ENCODE measurements at places on chromosomes 3 and 15.

- no peak for DNase-seq
Measured at GRCh38 chr15:98599909-98600691, 48.2 kb upstream of the IGF1R start.

DNA sequence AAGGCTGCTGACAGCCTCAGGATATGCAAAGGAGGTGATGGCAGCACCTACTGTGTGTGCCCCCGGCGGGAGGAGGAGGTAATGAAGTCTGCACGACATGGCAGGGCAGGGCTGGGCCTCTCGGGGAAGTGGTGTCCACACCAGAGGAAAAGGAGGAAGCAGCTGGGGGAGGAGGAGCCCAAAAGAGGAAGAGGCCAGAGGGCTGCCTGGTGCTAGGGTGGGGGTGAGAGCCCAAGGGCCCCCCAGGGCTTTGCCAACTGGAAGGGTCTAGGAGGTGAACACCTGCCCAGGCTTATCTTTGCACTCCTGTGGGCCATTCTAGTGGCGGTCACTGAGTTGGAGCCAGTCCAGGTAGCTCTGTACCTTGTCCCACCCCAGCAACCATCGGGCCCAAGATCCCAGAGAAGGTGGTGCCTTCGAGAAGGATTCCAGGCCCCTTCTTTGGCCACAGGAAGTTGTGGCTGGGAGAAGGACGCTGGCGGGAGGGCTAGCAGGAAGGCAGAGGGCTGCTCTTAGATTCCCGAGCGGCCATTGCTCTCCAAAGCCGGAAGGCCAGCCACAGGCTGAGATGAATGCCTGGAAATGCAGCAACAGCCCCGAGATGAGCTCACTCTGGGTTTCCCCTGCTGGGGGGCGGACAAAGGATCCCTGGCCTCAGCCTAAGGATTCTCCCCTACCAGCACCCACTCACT is 7.0 kb downstream of the GNAI2 start:
- DNase-seq, result no peak

GRCh38 chr3:190989218-190989617 is 126.7 kb upstream of the GMNC start:
- no peak for DNase-seq

DNA sequence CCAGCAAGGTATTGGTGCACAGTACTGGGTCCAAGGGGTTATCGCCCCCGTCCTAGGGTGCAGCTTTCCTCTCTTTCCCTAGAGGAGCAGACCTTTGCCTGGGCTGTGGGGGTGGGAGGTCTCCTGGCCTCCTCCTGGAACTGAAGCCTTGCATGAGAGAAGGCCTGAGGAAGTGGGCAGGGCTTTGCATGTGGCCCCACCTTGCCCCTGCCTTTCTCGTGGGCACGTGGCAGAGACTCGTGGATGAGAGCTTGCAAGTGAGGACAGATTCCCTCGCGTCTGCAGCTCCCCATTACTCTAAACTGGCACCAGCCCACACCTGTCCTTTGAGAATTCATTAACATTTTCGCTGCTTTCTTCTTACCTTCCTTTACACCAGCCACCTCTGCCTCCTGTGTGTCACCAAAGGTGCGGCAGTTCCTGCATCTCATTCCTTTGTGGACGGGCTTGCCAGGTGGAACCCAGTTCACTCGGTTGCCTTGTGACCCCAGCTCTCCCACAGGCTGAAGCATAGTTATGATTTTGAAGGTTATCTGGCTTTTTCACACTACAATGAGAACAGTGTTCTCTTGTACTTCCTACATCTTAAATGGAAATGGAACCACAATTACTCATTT is 40.9 kb upstream of the NR2C2 start:
- DNase-seq, result no peak

GRCh38 chr3:181510500-181510899 is 201.2 kb upstream of the SOX2 start:
- DNase-seq, result no peak

GRCh38 chr15:80436511-80437307 is 32.5 kb downstream of the ARNT2 start:
- no peak for DNase-seq

GRCh38 chr3:78165876-78166275 is 1126.0 kb downstream of the ROBO2 start:
- no peak for DNase-seq

DNA sequence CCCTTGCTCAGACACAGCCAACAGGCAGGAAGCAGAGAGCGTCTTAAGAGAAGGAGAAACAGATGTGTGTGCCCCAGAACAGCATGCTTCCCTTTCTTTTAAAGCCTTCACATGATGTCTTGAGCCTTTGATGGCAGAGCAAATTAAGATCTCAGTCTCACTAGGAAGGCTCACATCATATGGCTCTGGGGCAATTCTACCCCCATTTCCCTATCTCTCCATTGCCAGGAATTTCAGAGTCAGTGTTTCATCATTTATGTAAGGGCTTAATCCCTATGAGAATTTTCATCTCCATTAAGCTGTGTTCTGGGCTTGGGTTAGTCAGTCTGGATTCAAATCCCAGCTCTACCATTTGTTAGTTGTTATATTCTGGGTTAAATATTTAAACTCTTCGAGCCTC is 41.4 kb upstream of the GLCE start:
- DNase-seq, result no peak

DNA sequence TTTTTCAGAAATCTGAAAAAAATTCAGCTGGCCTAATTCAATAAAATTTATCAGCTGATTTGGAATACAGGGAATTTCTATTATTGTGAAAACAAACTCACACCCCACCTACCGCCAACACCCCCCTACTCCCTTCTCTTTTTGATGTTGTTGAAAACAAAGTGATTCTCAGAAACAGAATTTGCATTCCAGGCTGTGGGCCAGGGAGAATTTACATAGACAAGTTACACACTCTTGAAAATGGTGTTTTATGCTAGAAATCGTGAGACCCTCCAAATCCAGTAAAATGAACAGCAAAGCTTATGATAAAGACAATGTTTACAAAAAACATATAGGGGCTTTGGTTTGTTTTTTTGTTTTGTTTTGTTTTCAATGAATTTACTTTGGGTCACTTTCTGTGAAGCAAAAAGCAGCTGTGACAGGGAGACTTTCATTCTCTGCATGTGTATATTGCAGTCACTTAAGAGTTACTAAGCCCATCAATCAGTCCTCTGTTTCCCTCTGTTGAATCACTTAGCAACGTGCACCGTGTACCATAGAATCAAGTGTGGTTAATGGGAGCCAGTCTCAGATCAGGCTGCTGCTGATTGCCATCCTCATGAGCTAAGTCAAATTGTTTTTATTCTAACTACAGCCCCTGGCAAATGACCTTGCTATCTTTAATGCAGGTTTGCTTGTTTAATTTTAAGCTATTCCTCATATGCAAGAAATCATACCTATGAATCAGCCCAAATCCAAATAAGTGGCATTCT is 159.8 kb downstream of the ALCAM start:
- peak; percentile 5 for DNase-seq

Measured in SHP77 treated with DMSO at 0.1 percent for 48 hours (cell line).